ENCODE measurements at places on chromosomes 4 and X.

- DNase-seq, result no peak
Measured at GRCh38 chrX:30812326-30812725, 76.7 kb downstream of the TAB3 start.

GRCh38 chr4:152103181-152103901 is 342.5 kb upstream of the GATB start:
- DNase-seq, result no peak

- no peak for DNase-seq
Measured at GRCh38 chrX:11781734-11782370, 23.8 kb downstream of the MSL3 start.

DNA sequence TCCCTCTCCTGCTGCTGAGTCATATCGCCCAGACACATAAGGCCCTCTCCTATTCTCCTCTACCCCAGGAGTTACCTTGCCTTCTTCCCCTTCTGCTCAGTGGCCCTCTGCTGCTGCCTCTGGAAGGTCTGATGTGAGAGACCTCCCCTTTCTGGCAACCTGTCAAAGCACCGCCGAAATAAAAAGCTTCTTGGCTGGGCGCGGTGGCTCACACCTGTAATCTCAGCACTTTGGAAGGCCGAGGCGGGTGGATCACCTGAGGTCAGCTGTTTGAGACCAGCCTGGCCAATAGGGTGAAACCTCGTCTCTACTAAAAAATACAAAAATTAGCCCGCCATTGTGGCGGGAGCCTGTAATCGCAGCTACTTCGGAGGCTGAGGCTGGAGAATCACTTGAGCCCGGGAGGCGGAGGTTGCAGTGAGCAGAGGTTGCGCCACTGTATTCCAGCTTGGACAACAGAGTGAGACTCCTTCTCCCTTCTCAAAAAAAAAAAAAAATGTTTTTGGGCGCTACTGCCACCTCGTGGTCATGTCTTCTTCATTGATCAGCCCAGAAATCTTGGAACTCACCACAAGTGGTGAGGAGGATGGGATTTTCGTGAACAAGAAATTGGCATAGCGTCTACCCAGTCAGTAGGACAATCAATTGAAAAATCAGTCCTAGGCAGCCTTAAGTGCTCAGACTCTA is 8.6 kb upstream of the ZXDA start:
- no peak for DNase-seq

DNA sequence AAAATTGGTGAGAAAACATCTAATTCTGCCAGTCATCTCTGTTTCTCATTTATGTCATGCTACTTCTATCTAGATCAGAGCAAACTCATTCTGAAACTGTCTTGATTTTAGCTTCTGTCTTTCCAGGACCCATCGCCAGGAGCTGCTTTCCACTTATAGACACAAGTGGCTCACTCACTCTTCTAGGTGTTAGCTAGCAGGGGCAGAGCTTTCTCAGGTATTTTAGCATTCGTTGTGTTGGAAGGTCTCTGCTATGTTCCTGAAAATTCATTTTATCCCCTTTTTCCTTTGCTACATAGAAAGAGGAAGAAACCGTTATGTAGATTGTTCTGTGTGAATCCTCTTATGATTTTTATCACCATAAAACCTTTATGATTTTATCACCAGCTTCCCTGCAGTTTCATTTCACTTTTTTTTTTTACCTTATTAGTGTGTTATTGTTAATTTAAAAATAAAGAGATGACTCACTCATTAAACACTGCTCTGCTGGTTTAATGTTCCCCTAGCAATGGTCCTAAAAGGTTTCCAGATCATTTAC is 246.6 kb upstream of the AADAT start:
- DNase-seq, result no peak

GRCh38 chrX:18890049-18890381 is 93.9 kb downstream of the PHKA2 start:
- no peak for DNase-seq

DNA sequence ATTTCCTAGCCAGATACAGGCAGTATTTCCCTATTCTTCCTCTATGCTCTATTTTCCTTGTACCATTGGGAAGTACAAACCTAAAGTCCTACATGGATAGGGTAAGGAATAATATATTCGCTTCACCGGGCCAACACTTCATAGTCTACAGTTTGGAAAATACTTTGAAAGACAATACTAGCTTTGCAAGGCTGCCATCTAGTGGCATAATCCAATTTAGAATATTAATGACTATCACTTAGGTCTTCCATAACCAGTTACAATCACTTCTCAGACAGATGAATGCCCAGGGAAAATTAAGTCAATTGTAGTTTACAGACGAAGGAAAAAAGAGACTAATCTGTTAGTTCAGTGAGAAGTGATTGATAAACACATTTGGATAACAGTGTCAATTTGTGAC is 141.0 kb upstream of the FAM47C start:
- DNase-seq, result no peak

- no peak for DNase-seq
Measured at GRCh38 chr4:22672944-22673343, 19.8 kb upstream of the GBA3 start.

GRCh38 chrX:33133320-33133719 is 78.0 kb downstream of the DMD start:
- no peak for DNase-seq

GRCh38 chrX:3442691-3443090 is 96.2 kb upstream of the MXRA5 start:
- peak; percentile 61 for DNase-seq

DNA sequence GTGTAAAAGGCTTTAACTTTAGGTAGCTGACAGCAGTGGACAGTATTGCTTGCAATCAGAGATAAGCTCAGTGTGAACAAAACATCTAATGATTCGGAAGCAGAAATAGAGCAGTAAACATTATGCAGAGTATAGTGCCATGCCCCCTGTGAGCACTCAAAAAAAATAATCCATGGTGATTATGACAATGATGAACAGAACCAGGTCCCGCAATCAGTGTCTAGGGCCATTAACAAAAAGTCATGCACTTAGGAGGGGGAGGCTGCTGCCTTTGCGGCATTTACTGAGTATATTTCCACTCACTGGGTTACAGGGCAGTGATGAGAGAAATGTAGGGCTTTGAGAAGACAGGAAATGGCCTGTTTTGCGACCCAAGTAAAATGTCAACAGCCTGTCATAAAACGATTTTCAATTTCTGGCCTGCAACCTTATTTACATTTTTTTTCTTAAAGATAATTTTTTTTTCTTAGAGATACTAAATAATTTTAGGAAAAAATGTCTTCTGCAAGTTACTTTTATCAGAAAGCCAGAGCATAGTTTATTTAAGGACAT is 27.3 kb upstream of the NEIL3 start:
- DNase-seq, result no peak

- no peak for DNase-seq
Measured at GRCh38 chr4:2768124-2768523, 12.0 kb upstream of the TNIP2 start.

GRCh38 chr4:151600432-151600831 is 160.4 kb downstream of the GATB start:
- no peak for DNase-seq

GRCh38 chrX:22121161-22121560 is 89.0 kb downstream of the PHEX start:
- DNase-seq, result no peak

GRCh38 chr4:170758988-170759387 is 669.2 kb upstream of the AADAT start:
- DNase-seq, result no peak

DNA sequence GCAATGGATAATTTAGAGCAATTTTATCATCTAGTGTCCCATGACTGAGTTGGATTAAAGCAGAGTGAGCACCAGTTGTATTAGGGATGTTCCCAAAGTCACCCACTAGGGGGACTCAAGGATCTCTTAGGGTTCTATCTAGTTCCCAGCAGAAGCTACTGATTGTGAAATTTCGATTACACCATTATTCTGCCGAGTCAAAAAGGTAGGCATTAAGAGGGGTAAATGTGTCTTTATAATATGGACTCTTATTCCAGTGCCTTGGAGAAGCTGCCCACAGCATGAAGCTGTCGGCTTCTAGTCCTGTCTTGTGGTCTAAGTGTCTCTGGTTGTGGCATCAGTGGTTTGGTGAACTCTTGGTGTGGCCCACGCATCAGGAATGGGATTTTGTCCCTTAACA is 53.3 kb downstream of the RGS12 start:
- peak; percentile 51 for DNase-seq

DNA sequence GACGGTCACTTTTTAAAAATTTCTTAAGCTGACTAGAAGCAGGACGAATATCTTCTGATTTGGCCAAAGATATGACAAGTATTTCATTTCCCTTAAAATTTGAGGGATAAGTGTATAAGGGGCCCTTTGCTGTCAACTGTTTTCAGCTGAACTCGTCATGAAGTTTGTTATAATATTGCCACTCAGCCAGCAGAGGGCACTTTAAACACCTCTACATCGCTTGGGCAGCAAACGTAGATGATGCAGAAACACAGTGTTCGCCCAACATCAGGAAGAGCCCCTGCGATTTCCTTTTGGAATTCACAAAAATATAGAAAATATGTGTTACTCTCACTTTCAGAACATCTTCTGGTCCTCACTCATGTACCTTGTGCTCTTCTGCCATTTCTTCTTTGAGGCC is 435.7 kb upstream of the FMR1 start:
- peak; percentile 1 for DNase-seq

DNA sequence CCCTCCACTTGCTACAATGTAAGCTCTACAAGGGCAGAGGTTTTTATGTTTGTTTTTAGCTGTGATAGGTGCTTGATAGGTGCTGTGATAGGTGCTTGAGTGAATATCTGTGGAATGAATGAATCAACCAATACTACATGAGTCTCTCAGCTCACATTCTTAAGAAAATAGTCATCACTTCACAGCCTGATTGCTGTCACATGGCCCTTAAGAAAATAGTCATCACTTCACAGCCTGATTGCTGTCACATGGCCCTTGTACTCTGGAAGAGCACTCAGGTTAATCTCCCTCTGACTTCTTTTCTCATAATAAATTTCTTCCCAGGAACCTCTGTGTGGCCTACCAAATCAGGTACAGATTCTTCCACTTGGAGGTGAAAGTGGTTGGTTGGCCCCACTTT is 335.2 kb downstream of the TENM3 start:
- no peak for DNase-seq

- no peak for DNase-seq
Measured at GRCh38 chr4:13570916-13571315, 26.6 kb upstream of the NKX3-2 start.

DNA sequence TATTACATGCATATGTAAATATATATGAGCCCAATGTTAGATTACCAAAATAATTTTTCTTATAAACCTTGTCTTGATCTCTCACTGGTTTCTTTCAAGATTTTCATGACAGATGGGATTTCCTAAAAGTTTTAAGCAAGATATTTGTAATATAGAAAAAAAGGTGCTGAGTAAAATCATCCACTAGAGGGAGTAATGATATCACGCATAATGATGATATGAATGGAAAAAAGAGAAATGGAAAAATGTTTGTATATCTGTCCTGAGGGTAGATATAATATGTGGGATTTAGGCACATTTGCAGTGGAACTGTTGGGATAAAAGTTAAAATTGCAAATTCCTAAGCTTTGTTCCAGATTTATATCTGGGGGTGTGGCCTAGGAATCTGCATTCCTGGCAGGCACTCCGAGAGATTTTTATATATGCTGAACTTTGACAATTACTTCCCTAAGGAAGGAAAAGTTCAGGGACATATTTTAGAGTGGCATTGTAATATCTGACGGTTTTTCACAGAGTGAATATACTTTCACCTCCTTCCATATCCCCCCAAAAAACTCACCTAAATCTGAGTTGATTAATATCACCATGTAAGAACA is 60.5 kb downstream of the TMA16 start:
- DNase-seq, result no peak

GRCh38 chrX:119617517-119618164 is 11.4 kb upstream of the NKRF start:
- no peak for DNase-seq

DNA sequence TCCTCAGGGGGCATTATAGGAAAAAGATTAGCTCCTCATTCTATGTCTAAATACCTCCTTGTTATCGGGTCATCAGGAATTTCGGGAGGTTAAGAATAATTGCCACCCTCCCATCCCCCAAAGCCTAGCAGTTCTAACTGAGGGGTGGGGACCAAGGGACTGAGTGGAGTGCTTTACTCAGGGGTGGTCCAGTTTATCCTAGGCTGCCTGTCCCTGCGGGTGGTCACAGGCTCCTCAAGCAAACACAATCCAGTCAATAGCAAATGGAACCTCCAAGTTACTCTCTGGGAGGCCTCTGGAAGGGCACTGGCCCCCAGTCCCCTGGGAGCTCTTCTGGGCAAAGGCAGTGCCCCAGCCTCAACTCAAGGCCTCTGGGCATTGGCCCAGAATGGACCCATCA is 6.7 kb downstream of the ELF4 start:
- no peak for DNase-seq

- no peak for DNase-seq
Measured at GRCh38 chr4:55722132-55722531, 86.0 kb upstream of the NMU start.

GRCh38 chr4:15500701-15501100 is 31.0 kb downstream of the CC2D2A start:
- DNase-seq, result no peak

- DNase-seq, result no peak
Measured at GRCh38 chr4:147854154-147854553, 122.3 kb downstream of the ARHGAP10 start.

- no peak for DNase-seq
Measured at GRCh38 chr4:179521952-179522351, 2079.7 kb upstream of the AGA start.

- DNase-seq, result peak; percentile 32
Measured at GRCh38 chr4:74934016-74934831, 1.3 kb downstream of the PARM1 start.

- peak; percentile 34 for DNase-seq
Measured at GRCh38 chrX:136028383-136028984, 43.2 kb downstream of the SLC9A6 start.

GRCh38 chr4:1718095-1718850 is 2.9 kb downstream of the TMEM129 start:
- DNase-seq, result no peak

DNA sequence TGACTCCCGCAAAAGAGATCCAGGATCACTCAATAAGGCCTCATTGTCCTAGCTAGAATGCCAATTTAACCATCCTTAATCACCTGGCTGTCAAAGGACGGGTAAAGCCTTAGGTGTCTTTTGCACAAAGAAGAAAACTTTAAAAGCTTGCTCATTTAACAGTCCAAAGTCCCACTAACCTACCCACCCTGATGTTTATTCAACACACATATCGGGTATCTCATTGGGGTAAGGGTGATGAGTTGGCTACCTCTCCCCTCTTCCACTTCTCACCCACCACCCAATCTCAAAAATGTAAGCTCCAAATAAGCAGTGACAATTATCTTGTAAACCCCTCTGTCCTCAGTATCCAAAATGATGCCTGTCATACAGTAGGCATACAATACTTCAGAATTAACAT is 988 bp upstream of the SRD5A3 start:
- no peak for DNase-seq

- DNase-seq, result peak; percentile 34
Measured at GRCh38 chr4:169063441-169063840, 53.4 kb upstream of the CBR4 start.

- no peak for DNase-seq
Measured at GRCh38 chr4:3807822-3808496, 41.8 kb downstream of the ADRA2C start.

GRCh38 chr4:22167201-22167600 is 218.6 kb upstream of the KCNIP4 start:
- no peak for DNase-seq

- DNase-seq, result no peak
Measured at GRCh38 chr4:52822583-52822971, 39.5 kb upstream of the RASL11B start.

- DNase-seq, result no peak
Measured at GRCh38 chr4:3677748-3678070, 88.5 kb upstream of the ADRA2C start.
